Left renal cortex interstitium (tissue), 4 donors: ENCODE measurements at places on chromosomes 2 and 18. TPM values are rescaled to one million over a fixed set of nuclear protein-coding genes. Genes with fewer than 3 reads are reported as not detected.

- no peak for DNase-seq
Observed at GRCh38 chr18:79366177-79367094, 29.3 kb upstream of the NFATC1 start.

KANSL3 gene
- polyA plus RNA-seq, result 63.8 TPM

GRCh38 chr2:233952335-233952734 is 35.2 kb downstream of the TRPM8 start:
- no peak for DNase-seq

DNA sequence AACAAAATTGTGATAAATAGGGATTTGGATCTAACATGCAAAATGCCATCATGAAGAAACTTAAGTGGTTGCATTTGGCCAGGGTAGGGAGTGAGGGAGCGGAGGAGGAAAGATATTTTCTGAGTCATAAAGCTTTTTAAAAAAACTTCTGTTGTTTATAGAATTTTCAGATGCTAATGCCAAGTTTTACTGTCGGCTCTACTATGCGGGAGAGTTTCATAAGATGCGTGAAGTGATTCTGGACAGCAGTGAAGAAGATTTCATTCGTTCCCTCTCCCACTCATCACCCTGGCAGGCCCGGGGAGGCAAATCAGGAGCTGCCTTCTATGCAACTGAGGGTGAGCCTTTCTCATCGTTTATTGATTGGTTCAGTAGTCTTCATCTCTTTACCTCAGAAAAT is 56.0 kb upstream of the PTH2R start:
- DNase-seq, result no peak

GRCh38 chr2:77397763-77398162 is 124.4 kb downstream of the LRRTM4 start:
- DNase-seq, result no peak

GRCh38 chr18:49849331-49850217 is 36.2 kb upstream of the ACAA2 start:
- DNase-seq, result no peak

SALL3 gene
- polyA plus RNA-seq, result 10.6 TPM

DNA sequence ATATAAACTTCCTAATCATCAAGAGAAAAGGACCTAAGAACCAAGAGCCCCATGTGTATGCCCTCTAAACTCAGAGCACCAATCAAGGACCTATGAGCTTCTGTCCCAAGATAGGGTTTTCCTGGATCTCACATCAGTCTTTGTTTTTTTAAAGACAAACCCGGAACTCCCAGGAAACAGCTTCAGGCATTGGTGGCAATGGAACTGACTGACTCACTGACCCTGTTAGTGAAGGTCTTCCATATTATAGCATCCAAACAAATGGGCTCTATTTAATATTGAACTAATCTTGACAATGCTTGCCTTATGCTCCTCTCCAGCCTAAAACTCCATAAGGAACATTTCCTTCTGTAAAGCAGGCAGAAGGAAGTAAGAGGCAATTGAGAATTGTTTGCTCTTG is 63.5 kb upstream of the RPE start:
- DNase-seq, result no peak

GRCh38 chr2:82954868-82955267 is 1504.2 kb downstream of the SUCLG1 start:
- DNase-seq, result no peak

ABCB11 gene
- 0.13 TPM for polyA plus RNA-seq

- DNase-seq, result no peak
Observed at GRCh38 chr2:10486601-10487079, 38.5 kb upstream of the ODC1 start.

COBLL1 gene
- polyA plus RNA-seq, result 121 TPM

EPB41L3 gene
- 65.7 TPM for polyA plus RNA-seq

- no peak for DNase-seq
Observed at GRCh38 chr2:167471734-167472133, 583.5 kb downstream of the XIRP2 start.

DNA sequence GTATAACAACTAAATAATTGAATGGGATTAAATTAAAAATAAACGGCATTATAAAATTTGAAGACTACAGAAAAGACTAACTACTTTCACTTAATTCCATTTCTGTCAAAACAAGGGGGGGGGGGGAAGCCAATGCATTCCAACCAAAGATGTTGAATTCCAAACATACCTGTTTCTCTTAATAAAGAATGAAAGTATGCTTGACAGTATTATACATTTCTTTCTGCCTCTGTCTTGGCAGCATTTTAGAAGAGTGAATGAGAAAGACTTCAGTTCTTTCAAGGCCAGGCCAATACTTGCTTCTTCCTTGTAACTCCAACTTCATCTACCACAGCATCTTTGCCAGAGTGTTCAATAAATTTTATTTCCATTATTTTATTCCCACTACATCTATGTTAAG is 65.9 kb downstream of the PDE11A start:
- DNase-seq, result no peak

LYG2 gene
- 0.71 TPM for polyA plus RNA-seq

FZD7 gene
- 63.2 TPM for polyA plus RNA-seq

DNA sequence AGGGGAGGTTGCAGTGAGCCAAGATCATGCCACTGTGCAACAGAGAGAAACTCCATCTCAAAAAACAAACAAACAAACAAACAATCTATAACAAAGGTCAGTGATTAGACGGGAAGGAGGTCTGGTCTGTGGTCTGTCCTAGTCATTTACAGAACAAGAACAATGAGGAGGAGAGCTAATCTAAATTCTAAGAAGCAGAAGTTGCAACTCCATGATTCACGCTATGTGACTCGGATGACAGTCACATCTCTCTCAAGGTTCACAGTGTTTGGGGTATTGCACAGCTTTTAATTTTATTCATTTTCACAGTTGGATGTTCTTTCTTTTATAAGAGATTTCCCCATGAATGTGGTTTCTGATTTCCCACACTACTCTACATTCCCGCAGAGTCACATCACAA is 218.7 kb upstream of the PIEZO2 start:
- DNase-seq, result no peak

GRCh38 chr18:53991202-53991601 is 233.3 kb downstream of the MBD2 start:
- DNase-seq, result no peak

SERPINB4 gene
- polyA plus RNA-seq, result 0.08 TPM

NAT8 gene
- 25.2 TPM for polyA plus RNA-seq

DNA sequence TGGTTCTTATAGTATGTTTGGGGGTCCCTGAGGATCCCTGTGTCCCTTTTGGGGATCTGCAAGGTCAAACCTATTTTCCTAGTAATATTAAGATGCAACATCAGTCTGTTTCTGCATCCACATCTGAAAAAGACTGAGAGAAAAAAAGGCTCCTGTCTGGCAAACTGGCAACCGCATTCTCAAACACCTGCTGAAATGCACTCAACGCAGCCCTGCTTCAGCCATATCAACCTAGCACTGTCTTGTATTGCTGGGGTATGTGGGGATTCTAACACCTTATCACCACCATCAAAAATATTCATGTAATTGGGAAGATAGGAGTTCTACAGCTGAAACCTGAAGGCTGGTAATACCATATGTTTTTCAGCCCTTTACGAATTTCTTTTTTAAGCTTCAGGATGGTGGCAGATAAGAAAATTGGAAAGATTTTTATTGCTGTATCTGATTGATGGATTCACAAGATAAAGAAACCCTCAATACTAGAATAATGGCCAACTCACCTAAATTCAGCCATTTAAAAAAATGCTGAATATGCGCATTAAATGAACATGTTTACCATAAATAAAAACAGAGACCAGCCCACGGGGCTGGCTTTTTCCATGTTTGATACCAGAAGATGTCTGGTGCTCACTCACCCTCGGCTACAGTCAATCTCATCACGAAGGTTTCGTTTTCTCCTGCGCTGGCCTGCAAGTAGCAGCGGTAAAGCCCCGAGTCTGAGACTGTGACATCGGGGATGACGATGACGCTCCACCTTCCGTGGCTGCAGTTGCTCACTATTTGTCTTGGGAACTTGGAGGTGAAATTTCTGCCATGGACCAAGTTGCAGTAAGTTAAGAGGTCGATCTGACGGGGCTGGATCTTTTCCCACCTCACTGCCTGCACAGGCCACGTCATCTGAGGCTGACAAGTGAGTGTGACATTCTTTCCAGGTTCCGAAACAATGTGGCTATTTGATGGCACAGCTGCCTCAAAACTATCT is 52.3 kb downstream of the CD226 start:
- no peak for DNase-seq

DNA sequence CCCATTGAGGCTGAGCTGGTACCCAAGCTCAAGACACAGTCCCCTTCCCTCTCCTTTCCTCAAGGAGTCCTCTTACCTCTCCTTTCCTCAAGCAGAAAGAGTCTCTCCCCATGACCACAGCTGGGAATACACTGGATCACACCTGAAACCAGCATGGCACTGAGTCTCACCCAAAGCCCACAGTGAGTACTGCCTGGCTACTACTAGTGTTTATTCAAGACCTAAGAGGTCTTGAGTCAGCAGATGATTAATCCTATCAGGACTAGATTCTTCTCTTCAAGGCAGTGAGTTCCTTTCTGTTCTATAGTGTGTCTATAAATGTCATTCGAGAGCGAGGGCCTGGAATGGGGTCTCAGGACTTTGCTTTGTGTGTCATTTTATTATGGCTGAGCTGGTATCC is 111.4 kb downstream of the METTL4 start:
- DNase-seq, result no peak

TTC21B gene
- polyA plus RNA-seq, result 26.3 TPM

DNA sequence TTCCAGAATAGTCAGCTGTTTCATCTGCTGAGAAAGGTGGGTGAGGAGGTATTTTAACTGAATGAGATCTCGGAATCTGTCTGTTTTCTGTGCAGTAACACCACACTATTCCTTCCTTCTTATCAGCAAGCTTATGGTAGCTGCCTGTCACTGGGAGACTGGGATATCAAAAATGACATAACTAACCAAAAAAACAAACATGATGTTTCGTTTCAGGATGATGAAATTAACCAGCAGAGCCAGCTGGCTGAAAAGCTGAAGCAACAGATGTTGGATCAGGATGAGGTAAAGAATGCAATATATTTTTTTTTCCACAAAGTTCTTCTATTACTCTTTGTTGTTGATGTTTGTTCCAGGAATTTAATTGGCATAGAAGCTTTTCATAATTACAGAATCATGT is 59.8 kb upstream of the LYPD6B start:
- no peak for DNase-seq

DNA sequence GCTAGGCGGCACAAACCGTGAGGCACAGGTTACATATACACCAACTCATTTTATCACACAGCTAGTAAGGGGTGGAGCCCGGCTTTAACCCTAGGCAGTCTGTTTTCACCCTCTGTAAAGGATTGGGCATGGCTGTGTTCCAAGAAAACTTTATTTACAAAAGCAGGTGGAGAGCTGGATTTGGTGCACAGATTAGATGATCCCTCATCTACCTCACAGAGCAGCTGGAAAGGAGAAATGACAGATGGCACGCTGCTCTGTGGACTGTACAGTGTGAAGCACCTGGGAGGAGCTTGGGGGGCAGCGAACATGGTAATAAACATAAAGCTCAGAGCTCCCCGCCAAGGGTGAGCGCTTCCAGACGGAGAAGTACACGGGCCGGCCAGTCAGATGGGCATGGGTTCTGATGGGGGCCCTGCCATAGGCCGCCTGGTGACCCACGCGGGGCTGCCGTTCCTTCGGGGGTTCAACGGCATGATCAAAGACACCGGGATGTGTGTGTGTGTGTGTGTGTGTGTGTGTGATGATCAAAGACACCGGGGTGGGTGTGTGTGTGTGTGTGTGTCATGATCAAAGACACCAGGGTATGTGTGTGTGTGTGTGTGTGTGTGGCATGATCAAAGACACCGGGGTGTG is 862 bp upstream of the TMEM177 start:
- no peak for DNase-seq

DNA sequence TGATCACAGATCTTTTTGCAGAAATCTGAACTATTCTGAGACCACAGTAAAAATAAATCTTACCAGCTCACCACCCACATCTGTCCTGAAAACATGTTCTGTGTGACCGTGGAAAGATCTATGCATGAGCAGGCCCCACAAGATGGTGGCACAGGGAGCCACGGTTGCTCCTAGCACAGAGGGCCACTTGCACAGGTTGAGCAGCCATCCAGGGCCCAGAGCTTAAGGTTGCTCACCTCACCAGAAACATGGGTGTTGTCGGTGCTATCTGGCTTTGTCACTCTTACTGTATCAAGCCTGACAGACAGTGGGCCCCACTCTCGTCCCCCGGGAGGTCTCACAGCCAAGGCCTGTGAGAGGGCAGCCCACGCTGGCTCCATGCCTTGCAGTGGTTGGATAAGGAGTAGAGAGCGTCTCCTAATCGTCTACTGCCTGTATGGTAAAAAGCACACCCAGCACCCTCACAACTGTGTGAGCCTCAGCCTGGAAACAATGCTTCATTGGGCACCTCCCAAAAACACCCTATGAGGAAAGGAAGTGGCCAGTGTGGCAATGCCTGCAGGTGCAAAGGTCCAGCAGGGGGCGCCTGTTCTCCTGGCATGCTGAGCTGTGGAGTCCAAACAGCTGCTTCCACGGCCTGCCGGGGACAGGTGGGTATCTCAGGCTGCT is 19.6 kb downstream of the TUBB6 start:
- DNase-seq, result no peak

KIF5C gene
- 3.8 TPM for polyA plus RNA-seq
